NCI-H2029 treated with DMSO at 0.1 percent for 48 hours (cell line): ENCODE measurements at places on chromosomes 7 and 10.

DNA sequence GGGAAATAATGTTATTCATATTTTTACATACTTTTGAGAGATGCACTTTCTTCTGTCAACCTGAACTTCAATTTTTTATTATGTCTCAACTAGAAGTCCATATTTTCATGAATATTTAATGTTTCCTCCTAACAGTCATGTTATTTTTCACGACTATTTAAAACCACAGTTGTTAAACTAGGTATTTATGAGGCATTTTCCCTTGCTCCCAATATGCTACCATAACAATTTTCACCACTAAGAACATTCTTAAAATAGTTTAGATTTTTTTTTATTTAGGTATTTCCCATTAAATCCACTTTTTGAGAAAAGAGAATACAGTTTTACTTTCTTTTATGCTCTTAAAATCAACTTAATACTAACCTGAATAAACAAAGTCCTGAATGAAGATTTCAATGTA, 89.4 kb downstream of the JAZF1 start:
- DNase-seq = no peak

DNA sequence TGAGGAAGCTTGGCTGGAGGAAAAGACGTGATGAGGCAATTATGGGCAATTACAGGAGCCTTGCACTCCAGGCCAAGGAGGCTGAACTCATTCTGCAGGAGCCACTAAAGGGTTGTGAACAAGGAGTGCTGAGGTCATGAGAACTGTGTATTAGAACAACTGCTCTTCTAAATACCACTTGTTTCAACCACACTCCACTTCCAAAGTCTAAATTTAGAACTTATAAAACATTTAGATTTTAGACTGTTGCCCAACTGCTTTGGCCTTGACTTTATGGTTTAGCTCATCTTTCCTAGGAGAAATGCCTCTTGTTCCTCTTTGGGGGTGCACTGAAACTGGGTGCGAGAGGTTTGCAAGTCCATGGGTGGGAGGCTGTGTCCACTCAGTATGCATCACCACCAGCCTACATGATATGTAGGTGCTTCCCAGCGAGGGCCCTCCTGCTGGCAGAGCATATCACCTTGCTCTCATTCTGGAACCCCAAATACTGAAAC, 199.7 kb upstream of the AOAH start:
- no peak for DNase-seq

GRCh38 chr10:110508806-110509544, 11.3 kb downstream of the DUSP5 start:
- no peak for DNase-seq

DNA sequence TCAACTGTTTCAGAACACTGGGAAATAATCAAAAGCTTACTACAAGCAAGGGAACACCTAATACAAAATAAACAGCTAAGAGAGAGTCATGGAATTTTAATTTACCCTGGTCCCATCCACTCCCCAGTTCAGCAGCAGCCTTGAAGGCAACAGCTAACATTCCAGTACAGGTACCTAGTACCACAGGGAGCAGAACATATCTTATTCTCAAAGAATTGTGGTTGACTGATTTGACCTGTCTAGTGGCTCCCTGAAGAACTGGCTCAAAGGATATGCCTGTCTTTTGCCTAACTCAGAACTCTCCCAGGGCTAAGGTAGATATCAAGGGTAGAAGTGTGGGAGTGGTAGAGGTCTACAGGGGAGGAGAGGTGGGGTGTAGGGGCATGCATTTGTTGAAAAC, 32.3 kb downstream of the SMURF1 start:
- DNase-seq = no peak
